ENCODE measurements at places on chromosomes 3 and 15. TPM values are rescaled to one million over a fixed set of nuclear protein-coding genes. Genes with fewer than 3 reads are reported as not detected.

LYZL4 gene
- total RNA-seq: not detected

TMC3 gene
- total RNA-seq: not detected

XCR1 gene
- total RNA-seq: 0.02 TPM

GRCh38 chr3:31242026-31242960, 290.4 kb upstream of the STT3B start:
- H3K4me1 ChIP-seq: peaks cover 25% of the 10 kb centered on the region
- H3K27ac ChIP-seq: no peak overlapping the region
- no peaks in the 10 kb centered on the region for H3K27me3 ChIP-seq

DNA sequence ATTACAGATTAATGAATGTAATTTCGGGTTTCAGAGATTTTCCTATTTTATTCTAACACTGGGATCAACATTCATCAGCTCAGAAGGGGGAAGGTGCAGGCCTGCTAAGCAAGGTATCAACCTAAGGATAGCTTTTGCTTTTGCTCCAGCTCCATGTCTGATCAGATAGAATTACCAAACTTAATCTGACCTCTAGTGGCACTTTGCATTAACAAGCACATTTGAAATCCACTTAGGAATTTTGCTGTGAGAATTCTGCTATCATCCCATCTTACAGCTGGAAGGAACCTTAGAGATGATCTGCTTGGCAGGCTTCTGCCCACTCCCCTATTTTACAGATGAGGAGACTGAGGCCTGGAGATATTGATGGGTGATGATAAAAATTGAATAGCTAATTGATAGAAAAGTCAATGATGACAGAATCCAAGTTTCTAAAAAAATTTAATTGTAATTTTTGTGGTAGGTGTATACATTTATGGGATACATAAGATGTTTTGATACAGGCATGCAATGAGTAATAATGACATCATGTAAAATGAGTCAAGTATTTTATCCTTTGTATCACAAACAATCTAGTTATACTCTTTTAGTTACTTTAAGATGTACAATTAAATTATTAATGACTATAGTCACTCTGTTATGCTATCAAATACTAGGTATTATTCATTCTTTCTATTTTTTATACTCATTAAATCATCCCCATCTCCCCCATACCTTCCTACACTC, 209.2 kb upstream of the ZPLD1 start:
- H3K27ac ChIP-seq: no peak overlapping the region
- no peaks in the 10 kb centered on the region for H3K27me3 ChIP-seq
- H3K36me3 ChIP-seq: no peaks in the 10 kb centered on the region
- peaks cover 10% of the 10 kb centered on the region for H3K4me1 ChIP-seq
- no peak for DNase-seq

- no peak overlapping the region for H3K27ac ChIP-seq
- DNase-seq: peak; percentile 0
- H3K4me3 ChIP-seq: no peak overlapping the region
- H3K27me3 ChIP-seq: no peaks in the 10 kb centered on the region
- H3K4me1 ChIP-seq: peaks cover 40% of the 10 kb centered on the region
Measured at GRCh38 chr3:126546013-126546412, 12.7 kb downstream of the C3orf22 start.

GRCh38 chr3:95462161-95462560, 1352.2 kb upstream of the EPHA6 start:
- H3K36me3 ChIP-seq: no peaks in the 10 kb centered on the region
- H3K4me1 ChIP-seq: peaks cover 25% of the 10 kb centered on the region
- no peak for DNase-seq
- H3K4me3 ChIP-seq: no peak overlapping the region
- H3K27ac ChIP-seq: no peak overlapping the region
- no peaks in the 10 kb centered on the region for H3K27me3 ChIP-seq

GRCh38 chr15:65857718-65858402, 11.4 kb upstream of the RAB11A start:
- no peak for DNase-seq
- no peak overlapping the region for H3K27ac ChIP-seq
- H3K36me3 ChIP-seq: no peaks in the 10 kb centered on the region

DNA sequence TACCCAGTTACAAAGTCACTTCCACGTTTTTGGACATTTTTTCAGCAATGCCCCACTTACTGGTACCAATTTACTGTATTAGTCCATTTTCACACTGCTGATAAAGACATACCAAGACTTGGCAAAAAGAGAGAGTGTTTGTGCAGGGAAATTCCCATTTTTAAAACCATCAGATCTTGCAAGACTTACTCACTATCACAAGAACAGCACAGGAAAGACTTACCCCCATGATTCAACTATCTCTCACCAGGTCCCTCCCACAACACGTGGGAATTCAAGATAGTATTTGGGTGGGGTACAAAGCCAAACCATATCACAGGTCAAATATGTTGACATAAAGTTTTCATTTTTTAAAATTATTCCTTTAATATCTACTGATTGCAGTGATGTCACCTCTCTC, 16.2 kb upstream of the ABI3BP start:
- no peak for DNase-seq
- H3K27me3 ChIP-seq: peaks cover 5% of the 10 kb centered on the region
- peaks cover 48% of the 10 kb centered on the region for H3K36me3 ChIP-seq

- no peak overlapping the region for H3K27ac ChIP-seq
- H3K27me3 ChIP-seq: peaks cover 6% of the 10 kb centered on the region
- peaks cover 37% of the 10 kb centered on the region for H3K36me3 ChIP-seq
Measured at GRCh38 chr3:127253491-127253890, 34.4 kb downstream of the PRR20G start.

DNA sequence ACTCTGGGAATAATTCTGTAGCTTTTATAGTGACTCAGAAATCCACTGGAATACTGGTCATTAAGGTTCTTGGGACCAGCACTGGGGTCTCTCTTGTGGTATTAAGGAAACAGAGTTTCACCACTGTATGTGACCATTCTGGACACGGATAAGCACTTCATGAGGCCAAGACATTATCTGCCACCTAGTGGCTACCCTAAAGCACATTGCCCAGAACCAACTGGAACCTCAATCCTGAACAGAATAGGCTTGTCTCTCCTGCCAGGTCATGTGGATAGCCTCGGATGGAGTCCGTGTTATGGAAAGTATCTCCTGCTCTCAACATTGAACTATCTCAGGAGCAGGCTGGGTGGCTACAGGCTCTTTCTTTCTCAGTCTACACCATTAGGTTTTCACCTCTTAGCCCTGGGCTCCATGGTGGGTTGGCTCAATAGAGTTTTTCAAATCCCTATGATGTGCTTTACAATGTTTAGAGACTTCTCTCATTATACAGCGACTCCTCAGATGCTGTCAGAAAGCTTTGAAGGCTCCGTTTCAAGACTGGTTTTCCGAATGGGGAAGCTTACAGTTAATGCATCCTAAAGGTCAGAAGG, 167.6 kb upstream of the ST8SIA2 start:
- H3K4me1 ChIP-seq: no peaks in the 10 kb centered on the region
- peak; percentile 17 for DNase-seq
- no peak overlapping the region for H3K27ac ChIP-seq

DNA sequence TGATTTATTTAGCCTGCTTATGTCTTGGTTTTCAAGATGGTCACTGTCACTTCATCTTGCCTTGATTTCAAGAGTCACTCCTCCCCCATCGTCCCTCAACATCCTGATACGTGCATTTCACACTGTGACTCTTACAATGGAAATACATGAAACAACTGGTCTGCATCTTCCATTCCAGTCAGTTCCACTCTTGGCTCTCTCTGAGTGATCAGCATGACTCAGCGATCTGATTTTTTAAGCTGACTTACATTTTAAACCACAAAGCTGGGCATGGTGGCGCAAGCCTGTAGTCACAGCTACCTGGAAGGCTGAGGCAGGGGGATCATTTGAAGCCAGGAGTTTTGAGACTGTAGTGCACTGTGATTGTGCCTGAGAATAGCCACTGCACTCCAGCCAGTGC, 271.2 kb upstream of the ROPN1 start:
- H3K36me3 ChIP-seq: no peaks in the 10 kb centered on the region
- H3K4me3 ChIP-seq: no peak overlapping the region
- H3K4me1 ChIP-seq: peaks cover 13% of the 10 kb centered on the region
- peak overlapping the region; percentile 0 for H3K27ac ChIP-seq
- no peak for DNase-seq

GRCh38 chr3:190044142-190044541, 76.6 kb downstream of the P3H2 start:
- H3K4me1 ChIP-seq: peaks cover 85% of the 10 kb centered on the region
- peak overlapping the region; percentile 71 for H3K27ac ChIP-seq
- no peaks in the 10 kb centered on the region for H3K27me3 ChIP-seq
- peaks cover 9% of the 10 kb centered on the region for H3K36me3 ChIP-seq

DNA sequence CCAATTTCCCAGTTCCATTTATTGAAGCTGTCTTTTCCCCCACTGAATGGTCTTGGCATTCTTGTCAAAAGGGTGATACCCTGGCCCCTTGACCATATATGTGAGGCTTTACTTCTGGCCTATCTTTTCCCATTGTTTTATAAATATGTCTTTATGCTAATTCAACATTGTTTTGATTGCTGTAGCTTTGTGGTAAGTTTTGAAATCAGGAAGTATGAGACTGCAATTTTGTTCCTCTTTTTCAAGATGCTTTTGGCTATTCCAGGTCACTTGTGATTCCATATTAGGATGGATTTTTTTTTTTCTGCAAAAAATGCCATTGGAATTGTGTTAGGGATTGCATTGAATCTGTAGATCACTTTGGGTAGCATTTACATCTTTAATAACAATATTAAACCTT, 141.2 kb upstream of the MANF start:
- no peak overlapping the region for H3K4me3 ChIP-seq
- H3K36me3 ChIP-seq: peaks cover 13% of the 10 kb centered on the region
- H3K4me1 ChIP-seq: no peaks in the 10 kb centered on the region
- H3K27me3 ChIP-seq: no peaks in the 10 kb centered on the region

DNA sequence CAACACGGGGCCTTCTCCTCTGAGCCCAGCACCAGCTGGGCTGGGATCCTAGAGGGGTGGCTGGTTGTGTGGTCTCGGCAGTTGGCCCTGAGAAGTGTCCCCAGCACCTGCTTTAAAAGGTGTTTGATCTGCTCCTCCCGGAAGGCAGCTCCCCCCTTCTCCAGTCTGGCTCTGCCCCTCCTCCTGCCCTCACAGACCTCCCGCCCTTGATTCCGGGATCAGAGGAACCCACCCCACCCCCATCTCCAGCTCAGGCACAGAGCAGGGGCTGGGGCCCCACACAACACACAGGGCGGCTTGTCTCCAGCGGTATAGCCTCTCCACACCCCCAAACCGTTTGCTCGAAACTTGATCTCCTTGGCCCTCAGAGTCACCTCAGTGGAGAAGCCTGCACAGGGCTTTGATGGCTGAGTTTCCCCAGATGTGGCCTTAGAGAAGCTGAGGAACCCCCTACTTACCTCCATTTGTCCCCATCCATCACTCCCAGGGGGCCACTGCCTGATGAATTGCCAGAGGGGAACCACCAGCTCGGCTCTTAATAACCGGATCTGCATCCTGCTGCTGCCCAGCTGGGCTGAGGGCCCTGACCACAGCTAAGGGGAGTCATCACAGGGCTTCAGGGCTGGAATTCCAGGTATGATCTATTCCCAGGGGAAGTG, 6.4 kb upstream of the STRA6 start:
- peak overlapping the region; percentile 44 for H3K4me3 ChIP-seq
- H3K36me3 ChIP-seq: peaks cover 8% of the 10 kb centered on the region
- H3K27me3 ChIP-seq: peaks cover 20% of the 10 kb centered on the region
- peak; percentile 71 for DNase-seq
- H3K27ac ChIP-seq: peak overlapping the region; percentile 91

GRCh38 chr15:56042982-56043980, 49.9 kb upstream of the NEDD4 start:
- no peak for DNase-seq
- H3K27me3 ChIP-seq: no peaks in the 10 kb centered on the region
- H3K4me3 ChIP-seq: no peak overlapping the region
- peaks cover 16% of the 10 kb centered on the region for H3K4me1 ChIP-seq
- H3K27ac ChIP-seq: peak overlapping the region; percentile 31

DNA sequence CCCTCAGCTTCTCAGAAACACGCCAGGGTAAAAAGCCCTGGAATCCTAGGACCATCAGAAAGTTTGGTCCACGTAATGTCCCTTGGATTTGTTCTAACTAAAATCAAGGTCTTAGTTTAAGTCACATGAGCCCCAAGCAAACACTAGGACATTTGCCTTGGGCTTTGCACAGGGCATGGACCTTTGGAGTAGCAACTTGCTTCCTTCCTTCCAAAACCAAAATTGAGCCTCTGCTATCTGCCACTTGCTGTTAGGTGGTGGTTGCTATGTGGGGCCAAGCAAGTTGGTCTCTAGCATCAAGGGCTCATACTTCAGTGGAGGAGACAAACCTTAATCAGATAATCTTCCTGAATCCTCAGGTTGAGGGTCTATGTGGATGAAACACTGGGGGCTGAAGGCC, 4.0 kb upstream of the DAG1 start:
- no peak overlapping the region for H3K27ac ChIP-seq
- peaks cover 35% of the 10 kb centered on the region for H3K4me1 ChIP-seq
- no peak for DNase-seq
- H3K36me3 ChIP-seq: no peaks in the 10 kb centered on the region
- no peaks in the 10 kb centered on the region for H3K27me3 ChIP-seq

- H3K4me1 ChIP-seq: peaks cover 12% of the 10 kb centered on the region
- H3K4me3 ChIP-seq: no peak overlapping the region
- H3K36me3 ChIP-seq: peaks cover 17% of the 10 kb centered on the region
- DNase-seq: no peak
Measured at GRCh38 chr3:60703008-60703407, 548.2 kb downstream of the FHIT start.

GRCh38 chr15:33045066-33045810, 149.3 kb downstream of the FMN1 start:
- no peak for DNase-seq
- H3K27me3 ChIP-seq: peaks cover 6% of the 10 kb centered on the region
- no peak overlapping the region for H3K4me3 ChIP-seq
- H3K27ac ChIP-seq: no peak overlapping the region
- H3K36me3 ChIP-seq: peaks cover 52% of the 10 kb centered on the region

DNA sequence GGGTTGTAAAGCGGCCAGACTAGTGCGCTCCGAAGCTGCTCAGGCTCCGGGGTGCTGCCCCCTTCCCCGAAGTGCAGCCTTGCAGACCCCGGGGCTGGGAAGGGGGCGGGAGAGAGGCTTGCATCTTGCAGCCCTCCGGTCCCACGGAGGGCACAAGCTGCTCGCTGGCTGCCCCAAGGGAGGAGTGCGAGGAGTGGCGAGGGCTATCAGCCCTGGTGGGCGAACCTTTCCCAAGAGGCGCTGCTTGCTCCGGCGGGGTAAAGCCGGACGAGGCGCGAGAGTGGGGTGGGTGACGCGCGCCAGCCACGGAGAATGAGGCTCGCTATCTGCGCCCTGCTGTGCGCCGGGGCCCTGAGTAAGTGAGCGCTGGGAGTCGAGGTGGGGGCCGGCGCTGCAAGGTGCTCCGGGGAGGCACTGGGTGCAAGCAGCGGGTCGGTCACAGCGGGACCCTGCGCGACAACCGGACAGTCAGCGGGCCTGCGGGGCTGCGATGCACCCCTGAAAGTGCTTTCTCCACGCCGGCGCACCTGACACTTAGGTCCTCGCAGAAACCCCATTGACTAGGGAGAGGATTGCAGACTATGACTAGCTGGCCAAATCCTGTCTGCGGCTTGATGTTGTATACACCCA, 12.7 kb upstream of the TOPBP1 start:
- H3K36me3 ChIP-seq: no peaks in the 10 kb centered on the region
- peak; percentile 49 for DNase-seq
- peaks cover 18% of the 10 kb centered on the region for H3K4me1 ChIP-seq
- peaks cover 57% of the 10 kb centered on the region for H3K27me3 ChIP-seq
- H3K4me3 ChIP-seq: peak overlapping the region; percentile 78

All from WTC11 (cell line).